ENCODE measurements at places on chromosomes 13 and 19.

- DNase-seq = no peak
Measured at GRCh38 chr19:50669302-50670101, 20.3 kb downstream of the C19orf81 start.

DNA sequence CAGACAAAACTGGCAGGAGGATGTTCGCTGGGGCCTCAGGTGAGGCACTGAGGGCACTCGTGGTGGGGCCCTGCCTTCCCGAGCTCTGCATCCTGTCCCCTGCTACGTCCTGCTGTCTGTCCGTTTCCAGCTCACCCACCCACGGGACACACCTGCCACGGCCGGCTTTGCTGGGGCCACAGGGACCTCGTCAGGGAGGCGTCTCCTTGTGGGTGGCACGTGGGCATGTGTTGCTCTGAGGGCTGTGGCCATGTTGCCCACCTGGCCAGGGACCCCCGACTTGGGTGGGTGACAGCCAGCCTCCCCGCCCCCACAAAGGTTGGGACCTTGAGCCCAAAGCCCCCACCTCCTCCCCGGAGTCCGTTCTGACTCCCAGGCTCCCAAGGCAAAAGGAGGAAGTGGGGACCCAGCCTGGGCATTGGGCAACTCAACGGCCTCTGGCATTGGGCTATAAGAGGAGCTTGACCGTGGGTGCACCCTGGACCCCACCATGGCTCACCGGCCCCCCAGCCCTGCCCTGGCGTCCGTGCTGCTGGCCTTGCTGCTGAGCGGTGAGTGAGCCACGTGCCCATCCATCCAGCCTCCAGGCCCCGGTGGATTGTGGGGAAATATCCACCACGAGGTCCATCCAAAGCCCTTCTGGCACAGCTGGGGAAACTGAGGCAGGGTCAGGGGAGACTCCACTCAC lies at the start of gene PRTN3:
TSS of gene PRTN3 (plus strand) at position 481 of the 688 bp plus-strand sequence. CDS start at position 491, 10 bp downstream.
- no peak for DNase-seq

GRCh38 chr19:54333586-54334298 lies 5.2 kb downstream of the LILRA4 start:
- no peak for DNase-seq

DNA sequence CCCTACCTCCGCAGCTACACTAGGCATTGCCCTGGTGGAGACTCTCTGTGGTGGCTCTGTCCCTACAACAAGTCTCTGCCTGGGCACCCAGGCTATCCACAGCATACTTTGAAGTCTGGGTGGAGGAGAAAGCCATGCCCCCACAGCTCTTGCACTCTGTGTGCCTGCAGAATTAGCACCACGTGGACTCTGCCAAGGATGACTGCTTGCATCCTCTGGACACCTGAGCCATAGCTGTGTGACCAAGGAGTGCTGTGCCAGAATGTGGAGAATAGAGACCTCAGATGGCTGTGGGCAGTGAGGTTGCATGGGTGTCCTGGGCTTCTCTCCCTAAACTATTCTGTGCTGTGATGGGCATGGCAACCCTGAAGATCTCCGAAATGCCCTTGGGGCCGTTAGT lies 21.2 kb upstream of the MCF2L start:
- no peak for DNase-seq

DNA sequence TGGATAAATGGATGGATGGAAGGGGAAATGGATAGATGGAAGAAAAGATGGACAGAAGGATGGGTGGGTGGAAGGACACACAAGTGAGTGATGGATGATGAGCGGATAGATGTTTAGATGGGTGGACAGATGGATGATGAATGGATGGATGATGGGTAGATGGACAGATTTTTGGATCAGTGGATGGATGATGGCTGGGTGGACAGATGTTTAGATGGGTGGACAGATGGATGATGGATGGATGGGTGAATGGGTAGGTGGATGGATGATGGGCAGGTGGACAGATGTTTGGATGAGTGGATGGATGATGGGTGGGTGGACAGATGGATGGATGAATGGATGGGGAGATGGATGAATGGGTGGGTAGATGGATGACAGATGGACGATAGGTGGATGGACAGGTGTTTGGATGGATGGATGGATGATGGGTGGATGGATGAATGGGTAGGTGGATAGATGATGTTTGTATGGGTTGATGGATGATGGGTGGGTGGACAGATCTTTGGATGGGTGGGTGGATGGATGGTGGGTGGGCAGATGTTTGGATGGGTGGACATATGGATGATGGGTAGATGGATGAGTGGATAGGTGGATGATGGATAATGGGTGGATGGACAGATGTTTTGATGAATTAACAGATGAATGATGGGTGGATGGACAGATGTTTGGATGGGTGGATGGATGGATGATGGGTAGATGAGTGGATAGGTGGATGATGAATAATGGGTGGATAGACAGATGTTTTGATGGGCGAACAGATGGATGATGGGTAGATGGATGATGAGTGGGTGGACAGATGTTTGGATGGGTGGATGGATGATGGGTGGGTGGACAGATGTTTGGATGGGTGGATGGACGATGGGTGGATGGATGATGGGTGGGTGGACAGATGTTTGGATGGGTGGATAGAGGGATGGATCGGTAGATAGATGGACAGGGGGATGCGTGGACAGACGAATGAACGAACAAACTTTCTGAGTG lies 39.5 kb downstream of the CERS4 start:
- DNase-seq = no peak

DNA sequence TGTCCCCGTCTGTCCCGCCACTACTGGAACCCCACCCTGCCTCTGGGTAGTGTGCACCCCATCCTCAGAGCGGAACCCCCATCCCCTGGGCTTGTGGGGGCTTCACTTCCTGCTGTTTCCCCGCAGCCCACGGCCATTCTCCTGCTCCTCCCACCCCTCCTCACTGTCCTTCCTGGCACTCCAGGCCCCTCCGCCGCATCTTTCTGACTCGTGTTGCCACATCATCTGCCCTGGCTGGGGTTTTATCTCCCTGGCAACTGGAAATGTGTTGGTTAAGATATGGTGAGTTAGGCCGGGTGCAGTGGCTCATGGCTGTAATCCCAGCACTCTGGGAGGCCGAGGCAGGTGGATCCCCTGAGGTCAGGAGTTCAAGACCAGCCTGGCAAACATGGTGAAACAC lies 37.3 kb downstream of the KDM4B start:
- DNase-seq = no peak

DNA sequence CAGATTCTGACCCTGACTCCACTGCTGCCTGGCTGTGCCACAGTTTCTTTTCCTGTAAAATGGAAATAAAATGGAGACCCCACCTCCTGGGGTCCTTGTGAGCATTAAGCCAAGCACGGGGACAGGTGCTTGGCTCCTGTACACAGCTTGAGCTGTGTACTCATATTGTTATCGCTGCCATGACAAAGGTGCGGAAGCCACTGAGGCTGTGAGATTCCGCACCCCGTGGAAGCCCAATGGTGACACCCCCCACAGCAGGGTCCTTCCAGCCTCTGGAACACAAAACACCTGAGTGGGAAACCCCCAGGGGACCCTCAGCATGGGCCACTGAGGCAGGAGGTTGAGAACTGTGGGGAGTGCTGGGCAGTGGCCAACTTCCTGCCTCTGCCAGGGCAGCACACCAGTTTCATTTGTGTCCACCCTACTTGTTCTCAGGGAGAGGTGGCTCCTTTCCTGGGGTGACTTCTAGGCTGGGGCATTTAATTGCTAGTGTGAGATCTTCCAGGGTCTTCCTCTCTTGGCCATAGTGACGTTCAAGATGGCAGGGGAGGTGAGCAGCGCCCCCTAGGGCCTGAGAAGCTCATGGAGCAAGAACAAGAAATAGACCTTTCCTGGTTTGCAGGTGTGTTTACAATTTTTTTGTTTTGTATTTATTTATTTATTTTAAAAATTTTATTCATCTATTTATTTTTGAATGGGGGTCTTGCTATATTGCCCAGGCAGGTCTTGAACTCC lies 5.4 kb upstream of the JSRP1 start:
- DNase-seq = no peak

DNA sequence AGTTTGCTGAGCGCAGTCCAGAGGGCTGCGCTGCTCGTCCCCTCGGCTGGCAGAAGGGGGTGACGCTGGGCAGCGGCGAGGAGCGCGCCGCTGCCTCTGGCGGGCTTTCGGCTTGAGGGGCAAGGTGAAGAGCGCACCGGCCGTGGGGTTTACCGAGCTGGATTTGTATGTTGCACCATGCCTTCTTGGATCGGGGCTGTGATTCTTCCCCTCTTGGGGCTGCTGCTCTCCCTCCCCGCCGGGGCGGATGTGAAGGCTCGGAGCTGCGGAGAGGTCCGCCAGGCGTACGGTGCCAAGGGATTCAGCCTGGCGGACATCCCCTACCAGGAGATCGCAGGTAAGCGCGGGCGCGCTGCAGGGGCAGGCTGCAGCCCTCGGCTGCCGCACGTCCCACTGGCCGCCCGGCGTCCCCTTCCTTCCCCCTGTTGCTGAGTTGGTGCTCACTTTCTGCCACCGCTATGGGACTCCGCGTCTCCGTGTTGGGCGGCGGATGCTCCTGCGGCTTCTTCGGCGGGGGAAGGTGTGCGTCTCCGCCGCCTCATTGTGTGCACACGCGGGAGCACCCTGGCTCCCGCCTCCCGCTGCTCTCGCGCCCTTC lies 772 bp downstream of the GPC6 start:
- no peak for DNase-seq

- DNase-seq = no peak
Measured at GRCh38 chr19:1434577-1435060, 3.6 kb upstream of the RPS15 start.

GRCh38 chr19:58586133-58586765 lies 13.1 kb upstream of the MZF1 start:
- DNase-seq = no peak

GRCh38 chr19:38389101-38389925 lies 816 bp downstream of the SPRED3 start:
- DNase-seq = no peak

DNA sequence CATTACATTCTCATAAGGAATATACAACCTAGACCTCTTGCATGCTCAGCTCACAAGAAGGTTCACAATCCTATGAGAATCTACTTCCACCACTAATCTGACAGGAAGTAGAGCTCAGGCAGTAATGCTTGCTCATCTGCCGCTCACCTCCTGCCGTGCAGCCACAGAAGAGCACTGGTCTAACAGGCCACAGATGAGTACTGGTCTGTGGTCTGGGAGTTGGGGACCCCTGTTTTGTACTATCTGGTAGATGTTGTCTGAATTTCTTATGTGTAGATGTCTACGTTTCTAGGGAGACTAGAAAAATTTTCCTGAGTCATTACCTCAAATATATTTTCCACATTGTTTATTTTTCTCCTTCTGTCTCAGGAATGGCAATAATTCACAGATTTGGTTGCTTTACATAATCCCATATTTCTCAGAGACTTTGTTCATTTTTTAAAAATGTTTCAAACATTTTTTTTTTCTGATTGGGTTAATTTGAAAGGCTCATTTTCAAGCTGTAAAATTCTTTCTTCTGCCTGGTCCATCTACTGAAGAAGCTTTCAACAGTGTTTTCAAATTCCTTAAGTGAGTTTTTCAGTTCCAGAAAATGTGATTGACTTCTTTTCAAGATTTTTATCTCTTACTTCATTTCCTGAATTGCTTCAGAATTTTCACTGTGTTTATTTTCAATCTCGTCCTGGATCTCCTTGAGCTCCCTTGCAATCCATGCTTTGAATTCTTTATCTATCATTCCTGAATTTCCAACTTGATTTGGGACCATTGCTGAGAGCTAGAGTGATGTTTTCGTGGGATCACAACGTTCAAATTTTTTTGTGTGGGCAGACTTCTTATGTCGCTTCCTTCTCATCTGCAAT lies 1322.2 kb downstream of the PCDH9 start:
- DNase-seq = no peak

- peak; percentile 79 for DNase-seq
Measured at GRCh38 chr19:38869836-38870607, 8.1 kb downstream of the RINL start.

DNA sequence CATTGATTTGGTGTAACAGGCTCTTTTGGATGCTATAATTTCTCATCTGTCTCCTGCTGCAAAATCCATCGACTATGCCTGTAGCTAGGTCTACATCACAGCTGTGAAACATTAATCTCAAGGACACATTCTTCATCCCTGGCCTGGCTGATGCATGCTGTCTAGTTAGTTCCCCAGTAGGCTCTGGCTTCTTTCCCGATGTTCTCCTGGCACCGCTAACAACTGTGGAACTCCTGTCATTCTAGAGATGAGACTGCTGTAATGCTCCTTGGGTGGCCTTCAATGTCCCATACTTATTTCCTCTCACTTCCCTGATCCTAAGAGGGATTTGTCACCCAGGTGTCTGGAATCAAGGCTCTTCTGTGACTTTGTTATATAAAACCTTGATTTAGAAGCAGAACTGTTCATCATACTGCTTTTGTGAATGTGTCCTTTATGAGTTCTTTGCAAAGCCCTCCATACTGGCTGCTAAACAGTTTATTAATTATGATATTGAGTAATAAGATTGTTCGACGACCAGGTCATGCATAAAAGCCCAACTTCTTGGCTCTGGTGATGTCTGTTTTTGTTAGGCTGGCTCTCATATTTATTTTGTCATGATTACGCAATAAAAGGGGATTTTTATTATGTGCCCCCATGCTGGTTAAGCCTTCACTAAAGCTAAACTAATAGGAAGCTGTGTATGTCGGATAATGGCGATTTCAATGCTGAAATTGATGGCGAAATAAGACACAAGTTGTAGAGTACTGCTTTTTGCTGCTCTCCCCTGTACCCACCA lies 227.5 kb downstream of the DCT start:
- no peak for DNase-seq

GRCh38 chr19:32363175-32363574 lies 17.8 kb downstream of the ZNF507 start:
- no peak for DNase-seq

DNA sequence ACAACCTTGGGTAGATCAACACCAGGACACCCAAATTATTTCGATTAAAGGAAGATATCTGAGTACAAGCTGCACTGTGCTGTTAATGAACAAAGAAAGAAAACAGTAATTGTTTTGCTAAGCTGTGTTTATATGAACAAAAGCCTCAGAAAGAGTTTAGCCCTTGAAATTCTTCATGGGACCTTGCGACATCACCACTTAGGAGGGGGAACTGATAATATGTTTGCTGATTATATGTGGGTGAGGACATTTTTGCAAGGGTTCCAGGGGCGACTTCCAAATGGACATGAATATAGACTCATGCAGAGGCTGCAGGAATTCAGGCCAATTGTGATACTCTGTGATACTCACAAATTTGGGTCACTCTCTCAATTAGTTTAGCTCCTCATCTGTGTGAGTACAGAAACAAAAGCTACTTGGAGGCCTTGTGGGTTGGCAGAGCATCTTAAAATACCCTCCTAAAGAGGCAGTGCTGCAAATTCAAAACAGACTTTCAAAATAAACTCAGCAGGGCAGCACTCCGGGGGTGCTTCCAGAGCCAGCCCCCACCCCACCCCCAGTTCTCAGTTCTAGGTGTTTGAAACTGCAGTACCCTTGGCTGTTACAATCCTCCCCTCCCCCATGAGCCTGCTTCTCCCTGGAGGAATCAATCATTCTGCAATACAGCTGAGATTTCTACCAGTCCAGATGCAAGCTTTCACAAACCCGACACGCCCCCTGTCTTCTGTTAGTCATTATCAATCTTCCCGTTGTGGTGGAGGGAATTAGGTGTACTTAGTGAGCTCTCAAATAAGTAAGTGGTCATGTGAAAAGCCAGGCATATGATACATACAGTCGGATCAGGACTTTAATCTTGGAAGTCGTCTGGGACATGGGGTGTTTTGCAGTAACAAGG lies 97.0 kb upstream of the MBNL2 start:
- no peak for DNase-seq
